ENCODE measurements at places on chromosomes 3 and 15. TPM values are rescaled to one million over a fixed set of nuclear protein-coding genes. Genes with fewer than 3 reads are reported as not detected.

The CDHR4 gene
- total RNA-seq, result 0.50 TPM

The ATP13A5 gene
- not detected for total RNA-seq

The EAF2 gene
- 6.0 TPM for total RNA-seq

The RARRES1 gene
- 0.71 TPM for total RNA-seq

The SST gene
- 1.3 TPM for total RNA-seq

The IGSF11 gene
- total RNA-seq, result 1.6 TPM

The PLA2G4E gene
- not detected for total RNA-seq

The ACOX2 gene
- total RNA-seq, result 3.1 TPM

The CCR9 gene
- not detected for total RNA-seq

The CAND2 gene
- 8.7 TPM for total RNA-seq

The ZPLD1 gene
- total RNA-seq, result not detected

The SKIL gene
- total RNA-seq, result 266 TPM

The NCBP2 gene
- 96.7 TPM for total RNA-seq

The SCN11A gene
- total RNA-seq, result 0.10 TPM

The ZMYND10 gene
- 0.54 TPM for total RNA-seq

Measured in H1 (cell line).